ENCODE measurements at places on chromosomes 7 and 10. TPM values are rescaled to one million over a fixed set of nuclear protein-coding genes. Genes with fewer than 3 reads are reported as not detected.

- DNase-seq = no peak
Observed at GRCh38 chr10:47349516-47349915, 1.4 kb downstream of the RBP3 start.

GRCh38 chr10:1454951-1455350 lies 282.4 kb downstream of the ADARB2 start:
- DNase-seq = no peak

- peak; percentile 37 for DNase-seq
Observed at GRCh38 chr10:74061104-74061503, 63.2 kb downstream of the VCL start.

DNA sequence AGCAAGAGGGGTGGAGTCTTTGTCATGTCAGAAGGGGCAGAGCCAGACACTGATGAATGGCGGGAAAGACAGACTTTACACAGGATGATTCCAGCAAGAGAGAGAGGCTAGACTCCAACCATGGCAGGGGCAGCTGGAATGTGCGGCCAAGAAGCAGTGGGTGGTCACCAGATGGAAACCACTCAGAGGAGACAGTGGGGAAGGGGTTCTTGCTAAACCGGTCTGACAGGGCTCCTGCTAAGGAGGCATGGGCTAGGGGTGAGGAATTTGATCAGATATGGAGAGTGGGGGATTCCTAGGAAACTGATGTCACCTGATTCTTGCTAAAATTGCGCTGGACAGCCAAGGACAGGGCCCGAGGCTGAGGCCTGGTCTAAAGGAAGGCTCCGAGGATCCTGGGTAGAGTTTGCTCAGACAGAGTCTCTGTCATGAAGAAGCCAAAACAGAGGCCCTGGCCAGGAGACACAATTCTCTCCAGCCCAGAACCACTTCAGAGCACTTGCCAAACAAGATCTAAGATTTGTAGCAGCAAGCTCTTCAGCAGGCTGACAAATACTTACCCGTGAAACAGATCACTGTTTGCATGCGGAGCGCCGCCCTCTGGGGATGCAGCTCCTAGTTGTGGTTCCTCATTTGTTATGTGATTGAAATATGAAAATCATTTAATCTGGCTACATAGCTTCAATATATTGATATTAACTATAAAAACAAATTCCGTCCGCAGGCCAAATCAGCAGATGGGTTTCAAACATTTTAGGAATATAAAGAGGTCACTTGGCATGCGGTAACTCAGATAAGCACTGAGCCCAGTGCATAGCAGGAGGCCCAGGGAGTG lies 377.0 kb downstream of the TCERG1L start:
- no peak for DNase-seq

DNA sequence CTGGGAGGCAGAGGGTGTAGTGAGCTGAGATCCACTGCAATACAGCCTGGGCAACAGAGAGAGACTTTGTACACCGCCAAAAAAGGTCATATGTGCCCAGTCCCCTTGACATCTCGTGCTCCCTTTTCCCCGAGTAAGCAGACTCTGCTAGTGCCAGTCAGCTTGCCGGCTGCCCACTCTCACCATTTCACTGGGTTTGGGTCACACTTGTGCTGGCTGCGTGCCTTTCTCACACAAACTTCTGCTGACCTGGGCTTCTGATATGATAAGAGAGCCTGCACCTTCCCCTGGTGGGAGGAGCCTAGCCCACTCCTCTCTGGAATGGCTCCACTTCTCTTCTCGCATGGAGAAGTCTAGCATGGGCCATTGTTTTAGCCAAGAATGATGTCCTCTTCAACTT lies 53.4 kb downstream of the MPP7 start:
- no peak for DNase-seq

DNA sequence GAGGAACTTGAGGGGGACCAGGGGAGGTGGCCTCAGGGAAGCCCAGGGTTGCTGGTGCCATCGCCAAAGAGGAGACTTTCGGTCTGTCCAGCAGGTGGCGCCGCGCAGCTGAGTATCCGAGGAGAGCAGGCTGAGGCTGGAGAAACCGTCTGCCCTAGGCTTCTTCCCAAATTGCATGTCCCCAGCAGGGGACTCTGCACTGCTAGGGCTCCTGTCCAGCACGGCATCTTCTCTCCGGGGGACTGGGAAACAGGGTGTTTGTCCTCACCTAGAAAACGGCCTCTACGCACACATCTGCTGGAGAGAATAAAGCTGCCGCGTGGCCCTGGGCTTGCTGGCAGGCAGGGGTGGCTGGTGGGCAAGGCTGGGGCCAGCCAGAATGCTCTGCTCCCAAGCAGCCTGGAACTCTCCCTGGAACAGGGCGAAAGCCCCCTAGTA lies 161.9 kb downstream of the SH2D4B start:
- peak; percentile 61 for DNase-seq

DNA sequence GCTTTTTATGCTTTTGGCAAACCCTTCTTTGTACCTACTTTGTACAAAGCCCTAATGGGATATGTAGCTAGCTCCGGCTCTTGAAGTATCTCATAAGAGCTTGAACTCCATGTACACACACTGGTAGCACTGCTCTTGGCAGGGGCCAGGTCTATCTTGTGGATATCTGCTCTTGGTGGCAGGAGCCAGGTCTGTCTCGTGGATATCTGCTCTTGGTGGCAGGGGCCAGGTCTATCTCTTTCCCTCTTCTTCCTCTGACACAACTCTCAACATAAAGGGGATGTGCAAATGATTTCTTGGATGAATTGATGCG lies 91.9 kb downstream of the WNT2 start:
- DNase-seq = no peak

- no peak for DNase-seq
Observed at GRCh38 chr7:34190299-34190698, 285.0 kb downstream of the BMPER start.

DNA sequence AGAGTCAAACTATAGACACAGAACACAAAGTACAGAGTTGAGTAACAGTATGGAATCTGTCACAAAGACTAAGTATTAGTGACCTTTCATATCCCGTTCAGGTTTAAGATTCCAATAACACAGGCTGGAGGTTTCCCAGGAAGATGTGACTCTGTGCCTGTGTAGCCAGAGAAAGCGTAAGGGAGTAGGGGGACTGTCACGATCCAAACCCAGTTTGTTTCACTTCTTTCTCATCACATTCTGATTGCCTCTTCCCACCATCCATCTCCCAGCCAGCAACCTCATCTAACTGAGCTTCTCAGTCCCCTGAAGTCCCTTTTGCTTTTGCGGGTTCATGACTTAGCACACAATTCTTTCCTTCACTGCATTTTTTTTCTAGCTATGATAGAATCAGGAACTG lies 76.4 kb upstream of the NPVF start:
- no peak for DNase-seq

DNA sequence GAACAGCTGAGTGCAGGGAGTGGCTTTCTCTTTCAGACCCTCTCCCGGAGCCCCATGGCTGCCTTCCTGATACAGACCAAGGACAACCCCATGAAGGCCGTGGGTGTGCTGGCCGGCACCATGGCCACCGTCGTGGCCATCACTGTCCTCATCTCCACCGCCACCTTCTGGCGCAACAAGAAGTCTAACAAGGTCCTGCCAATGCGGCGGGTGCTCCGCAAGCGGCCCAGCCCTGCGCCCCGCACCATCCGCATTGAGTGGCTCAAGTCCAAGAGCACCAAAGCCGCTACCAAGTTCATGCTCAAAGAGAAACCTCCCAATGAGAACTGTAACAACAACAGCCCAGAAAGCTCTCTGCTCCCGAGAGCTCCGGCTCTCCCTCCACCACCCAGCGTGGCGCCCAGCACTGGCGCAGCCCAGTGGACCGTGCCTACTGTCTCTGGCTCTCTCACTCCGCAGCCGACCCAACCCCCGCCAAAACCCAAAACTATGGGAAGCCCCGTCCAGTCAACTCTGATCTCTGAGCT lies 11.2 kb downstream of the LRIT2 start:
- DNase-seq = no peak

GRCh38 chr7:37047260-37047659 lies 323.0 kb upstream of the AOAH start:
- DNase-seq = no peak

- peak; percentile 66 for DNase-seq
Observed at GRCh38 chr7:88226886-88227516, 7.2 kb upstream of the SRI start.

DNA sequence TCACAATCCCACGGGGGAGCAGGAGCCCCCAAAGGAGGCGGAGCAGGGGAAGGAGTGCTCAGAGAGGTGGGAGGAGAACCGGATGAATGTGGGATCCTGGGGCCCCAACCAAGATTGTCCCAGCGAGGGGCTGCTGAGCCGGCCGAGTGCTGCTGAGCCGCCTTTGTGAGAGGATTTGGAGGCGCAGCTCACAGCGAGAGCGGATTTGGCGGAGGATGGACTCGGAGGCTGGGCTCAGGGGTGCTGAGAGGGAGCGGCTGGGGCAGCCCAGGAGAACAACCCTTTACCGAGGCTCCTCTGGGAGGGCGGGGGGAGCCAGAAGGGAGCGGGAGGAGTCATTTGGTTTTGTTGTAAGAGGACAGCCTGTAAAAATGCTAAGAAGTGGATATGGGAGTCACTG lies 23.0 kb downstream of the GHRHR start:
- no peak for DNase-seq

GRCh38 chr10:44467090-44467489 lies 82.2 kb upstream of the CXCL12 start:
- no peak for DNase-seq

GRCh38 chr7:94223375-94224084 lies 171.2 kb upstream of the COL1A2 start:
- peak; percentile 73 for DNase-seq

DNA sequence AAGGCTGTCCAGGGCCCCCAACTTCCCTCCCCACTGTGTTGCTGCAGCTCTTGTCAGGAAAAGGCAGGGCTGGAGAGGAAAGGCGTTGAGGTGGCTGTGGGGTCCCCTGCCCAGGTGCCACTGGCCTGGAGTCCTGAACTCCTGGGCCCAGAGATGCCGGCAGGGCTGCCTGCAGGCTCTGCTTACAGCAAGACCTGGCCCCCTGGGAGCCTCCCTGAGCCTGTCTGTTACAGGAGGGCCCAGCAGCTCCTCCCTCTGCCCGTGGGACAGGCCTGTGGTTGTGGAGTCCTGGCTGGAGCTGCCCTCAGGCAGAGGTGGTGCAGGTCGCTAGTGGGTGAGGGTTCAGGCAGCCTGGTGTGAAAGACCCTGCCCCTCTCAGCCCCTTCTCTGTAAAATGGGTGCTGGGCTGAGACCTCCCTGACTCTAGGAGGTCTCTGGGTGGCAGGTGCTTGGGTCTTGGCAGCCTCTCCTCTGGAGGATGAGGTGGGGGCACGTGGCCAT lies 9.9 kb downstream of the ANTXRL start:
- DNase-seq = no peak

GRCh38 chr7:7996568-7996967 lies 28.0 kb downstream of the GLCCI1 start:
- DNase-seq = no peak

GRCh38 chr10:69577268-69578232 lies 4.3 kb upstream of the NEUROG3 start:
- DNase-seq = no peak

- DNase-seq = peak; percentile 45
Observed at GRCh38 chr7:38368191-38368605, 94.8 kb upstream of the TARP start.

DNA sequence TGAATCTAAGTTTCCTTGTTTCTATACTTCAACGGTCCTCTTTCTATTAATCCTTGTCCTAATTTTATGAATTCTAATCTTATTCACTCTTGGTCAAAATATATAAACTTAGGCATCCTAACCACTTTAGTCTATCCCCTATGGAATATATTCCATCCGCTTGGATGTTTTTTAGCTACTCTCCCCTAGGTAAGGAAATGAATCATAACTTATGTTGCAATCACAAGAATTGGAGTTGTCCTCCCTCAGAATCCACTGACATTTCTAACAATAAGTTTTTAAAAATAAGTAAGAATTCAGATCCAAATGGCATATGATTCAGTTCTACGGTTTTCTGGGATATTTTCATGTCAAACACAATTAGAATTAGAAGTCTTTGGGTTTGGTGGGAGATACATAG lies 1081.6 kb downstream of the SORCS1 start:
- DNase-seq = peak; percentile 38

DNA sequence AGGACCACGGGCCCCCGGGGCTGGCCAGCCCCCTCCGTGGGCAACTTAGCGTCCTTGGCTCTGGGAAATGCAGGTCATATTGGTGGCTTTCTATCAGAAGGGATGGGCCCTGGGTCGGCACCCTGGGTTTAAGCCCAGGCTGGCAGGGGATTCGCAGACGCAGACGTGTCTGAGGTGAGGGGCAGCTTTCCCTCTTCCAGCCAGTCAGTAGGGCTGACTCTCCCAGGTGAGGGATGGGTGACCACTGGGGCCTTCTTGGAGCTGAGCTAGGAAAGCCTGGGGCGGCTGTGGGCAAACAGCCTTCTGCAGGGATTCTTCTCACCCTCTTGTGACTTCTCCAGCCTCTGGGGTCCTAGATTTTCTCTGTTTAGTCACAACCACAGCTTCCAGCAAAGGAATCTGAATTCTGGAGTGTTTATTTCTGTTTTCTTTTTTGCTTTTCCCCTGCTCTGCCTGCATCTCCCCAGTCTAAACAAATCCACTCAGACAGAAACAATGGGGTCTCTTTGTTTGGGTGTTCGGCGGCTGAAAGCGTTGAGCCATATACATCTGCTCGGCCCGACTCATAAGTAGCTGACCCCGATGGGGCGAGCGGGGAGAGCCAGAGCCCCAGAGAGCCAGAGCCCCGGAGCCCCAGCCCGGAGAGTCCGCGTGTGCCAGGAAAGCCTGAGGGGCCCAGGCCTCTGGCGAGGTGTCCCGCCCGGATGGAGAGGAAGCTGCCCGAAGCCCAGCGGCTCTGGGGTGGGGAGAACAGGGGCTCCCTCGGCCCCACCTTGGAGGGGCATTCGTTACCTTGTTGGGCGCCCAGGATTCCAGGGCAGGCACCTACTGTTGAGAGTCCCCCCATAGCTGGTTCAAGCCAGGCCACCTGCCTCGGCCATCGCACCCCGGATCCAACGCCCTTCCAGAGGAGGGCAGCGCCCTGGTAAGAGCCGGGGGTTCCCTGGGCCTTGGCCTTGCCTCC lies 2.0 kb downstream of the MNX1 start:
- no peak for DNase-seq

The HSPA12A gene
- total RNA-seq = 35.4 TPM

The AKR1C2 gene
- 1.6 TPM for total RNA-seq

The BEND7 gene
- 0.64 TPM for total RNA-seq

The SFR1 gene
- 8.2 TPM for total RNA-seq

The NPSR1 gene
- total RNA-seq = not detected

The TDRD1 gene
- 0.64 TPM for total RNA-seq

The UNC5B gene
- 37.0 TPM for total RNA-seq

The GPR37 gene
- 5.6 TPM for total RNA-seq

The TACC2 gene
- total RNA-seq = 5.6 TPM

The CLEC2L gene
- total RNA-seq = not detected

The SEMA3E gene
- 0.43 TPM for total RNA-seq

The SPRN gene
- total RNA-seq = 0.43 TPM

The ENO4 gene
- total RNA-seq = under 0.01 TPM

Data from fibroblast of villous mesenchyme (primary cell).